ENCODE measurements at places on chromosomes 6 and 20.

DNA sequence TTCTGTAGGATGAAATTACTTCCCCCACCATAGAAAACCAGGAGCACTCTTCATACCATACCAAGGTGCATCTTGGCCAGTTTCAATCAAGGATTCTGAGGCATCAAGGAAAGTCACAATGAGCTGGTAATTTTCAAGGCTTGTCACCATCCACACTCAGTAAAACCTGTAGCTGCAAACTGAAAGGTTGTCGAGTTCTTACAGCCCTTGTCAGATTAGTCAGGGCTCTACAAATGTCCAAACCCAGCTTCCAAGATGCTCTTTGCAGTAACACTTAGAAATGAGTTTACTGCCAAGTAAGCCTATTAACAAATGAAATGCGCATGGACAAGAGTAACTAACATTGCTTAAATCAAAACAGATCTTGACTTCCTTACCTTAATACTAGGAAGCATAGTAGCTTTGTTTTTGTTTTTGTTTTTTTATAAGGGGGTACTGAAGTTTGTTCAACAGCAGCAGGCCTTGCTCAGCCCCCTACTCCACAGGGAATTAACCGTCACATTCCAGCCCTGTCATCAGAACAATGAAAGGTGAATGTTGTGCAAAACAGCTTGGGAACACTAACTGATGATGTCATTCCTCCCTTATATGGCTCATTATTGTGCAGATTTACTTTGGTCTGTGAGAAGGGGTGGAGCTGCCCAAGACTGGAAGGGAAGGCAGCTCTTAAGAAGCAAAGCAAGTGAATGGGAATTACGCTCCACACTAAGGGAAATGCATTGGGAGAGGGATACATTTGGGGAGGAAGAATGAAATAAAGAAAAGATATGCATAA, 49.9 kb upstream of the TMEM30A start:
- peak; percentile 40 for DNase-seq

GRCh38 chr6:81023007-81023582, 729.4 kb downstream of the TENT5A start:
- no peak for DNase-seq

GRCh38 chr6:845566-845965, 152.6 kb upstream of the EXOC2 start:
- DNase-seq: no peak

GRCh38 chr6:125020385-125020784, 58.1 kb downstream of the RNF217 start:
- no peak for DNase-seq

DNA sequence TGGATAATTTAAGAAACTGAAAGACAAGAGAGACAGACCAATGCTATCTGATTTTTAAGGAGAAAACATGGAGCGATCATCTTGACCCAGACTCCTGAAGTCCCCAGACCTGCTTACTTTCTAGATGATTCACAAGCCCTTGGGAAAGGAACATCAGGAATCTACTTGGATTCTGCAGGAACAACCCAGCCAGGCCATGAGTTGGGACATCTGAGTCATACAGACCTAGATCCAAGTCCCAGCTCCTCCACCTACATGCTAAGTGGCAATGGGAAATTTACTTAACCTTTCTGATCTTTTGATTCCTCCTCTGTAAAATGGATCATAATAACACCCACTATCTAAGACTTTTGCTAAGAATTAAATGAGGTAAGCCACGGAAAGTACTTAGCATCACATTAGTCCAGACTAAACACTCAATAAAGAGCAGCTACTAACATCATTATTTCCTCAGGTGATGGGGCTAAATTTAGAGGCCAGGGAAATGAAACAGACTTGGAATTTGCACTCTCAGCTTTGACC, 61.0 kb upstream of the MAFB start:
- DNase-seq: no peak

DNA sequence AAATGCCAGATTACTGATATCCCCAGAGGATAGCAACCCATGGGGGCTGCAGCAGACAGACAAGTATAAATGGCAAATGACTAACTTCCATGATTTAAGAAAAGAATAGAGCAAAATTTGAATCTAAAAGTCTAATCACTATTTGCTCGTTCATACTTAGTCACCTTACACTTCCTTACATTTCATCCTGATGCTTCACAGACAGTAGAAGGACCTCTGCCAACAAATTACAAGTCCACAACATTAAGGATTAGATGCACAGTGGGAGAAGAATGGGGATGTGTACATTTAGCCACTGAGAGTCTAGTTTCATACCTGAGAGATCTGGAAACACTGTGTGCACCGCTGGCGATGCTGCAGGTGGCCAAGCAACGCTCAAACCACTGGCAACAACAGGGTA, 72.4 kb downstream of the FYN start:
- no peak for DNase-seq

DNA sequence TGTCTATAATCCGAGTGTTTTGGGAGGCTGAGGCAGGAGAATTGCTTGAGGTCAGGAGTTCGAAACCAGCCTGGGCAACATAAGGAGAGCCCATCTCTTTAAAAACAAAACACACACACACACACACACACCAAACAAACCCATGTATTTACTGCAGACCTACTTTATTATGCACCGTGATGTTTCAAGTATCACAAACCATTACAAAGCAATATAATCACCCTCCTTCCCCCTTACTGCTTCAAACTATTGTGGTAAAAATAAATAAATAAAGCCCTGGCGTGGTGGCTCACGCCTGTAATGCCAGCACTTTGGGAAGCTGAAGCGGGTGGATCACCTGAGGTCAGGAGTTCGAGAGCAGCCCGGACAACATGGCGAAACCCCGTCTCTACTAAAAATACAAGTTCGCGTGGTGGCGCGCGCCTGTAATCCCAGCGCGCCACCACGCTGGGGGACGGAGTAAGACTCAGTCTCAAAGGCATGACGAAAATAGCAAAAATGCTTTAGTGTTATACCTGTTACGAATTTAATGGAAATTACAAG, 1.5 kb downstream of the TBCC start:
- no peak for DNase-seq

DNA sequence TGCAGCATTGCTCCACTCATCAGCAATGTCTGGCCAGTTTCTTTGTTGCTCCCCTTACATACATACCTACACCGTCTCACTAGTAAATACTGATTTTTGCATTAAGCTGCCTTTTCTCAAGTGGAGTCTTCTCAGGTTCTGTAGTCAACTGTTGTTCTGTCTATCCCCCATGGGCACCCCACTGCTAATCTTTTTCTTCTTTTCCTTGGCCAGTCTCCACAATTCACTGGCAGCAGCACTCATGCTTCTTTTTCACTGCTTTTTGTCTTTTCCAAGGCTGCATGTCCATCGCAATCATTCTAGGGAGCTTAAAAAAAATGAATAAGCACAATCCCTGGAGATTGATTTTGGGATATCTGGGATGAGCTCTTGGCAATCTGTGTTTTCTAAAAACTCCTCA, 10.3 kb upstream of the ERVFRD-1 start:
- no peak for DNase-seq
